Stimulated activated CD4-positive, alpha-beta T cell treated with anti-CD3 and anti-CD28 coated beads, TNF-alpha, amount 100 ng/mL, for 1 hour (primary cell): ENCODE measurements at places on chromosomes 7 and 10.

DNA sequence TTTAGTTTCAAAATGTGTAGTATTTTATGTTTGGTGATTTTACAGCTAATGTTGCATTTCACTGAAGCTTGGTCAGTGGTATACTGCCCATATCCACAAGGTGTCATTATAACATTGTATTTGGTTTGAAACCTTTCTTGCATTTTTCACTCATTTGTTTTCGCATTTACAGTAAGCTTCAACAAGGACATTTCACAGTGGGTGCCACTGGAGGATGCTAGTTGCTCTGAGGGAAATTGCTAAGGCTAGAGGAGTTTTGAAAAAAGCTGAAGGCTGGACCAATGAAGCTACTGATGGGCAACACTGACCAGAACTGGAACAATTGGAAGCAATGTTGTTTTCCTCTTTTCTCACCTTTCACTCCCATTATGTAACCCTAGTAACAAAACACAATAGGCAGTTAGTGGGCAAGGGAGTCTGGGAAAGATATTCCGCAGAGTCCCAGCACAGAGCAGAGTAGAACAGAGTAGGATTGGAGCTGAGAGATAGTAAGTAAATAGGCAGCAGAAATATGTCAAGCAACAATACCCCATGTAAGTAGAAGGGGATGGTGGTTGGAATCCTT is 23.6 kb upstream of the SRI start:
- no peak for DNase-seq

DNA sequence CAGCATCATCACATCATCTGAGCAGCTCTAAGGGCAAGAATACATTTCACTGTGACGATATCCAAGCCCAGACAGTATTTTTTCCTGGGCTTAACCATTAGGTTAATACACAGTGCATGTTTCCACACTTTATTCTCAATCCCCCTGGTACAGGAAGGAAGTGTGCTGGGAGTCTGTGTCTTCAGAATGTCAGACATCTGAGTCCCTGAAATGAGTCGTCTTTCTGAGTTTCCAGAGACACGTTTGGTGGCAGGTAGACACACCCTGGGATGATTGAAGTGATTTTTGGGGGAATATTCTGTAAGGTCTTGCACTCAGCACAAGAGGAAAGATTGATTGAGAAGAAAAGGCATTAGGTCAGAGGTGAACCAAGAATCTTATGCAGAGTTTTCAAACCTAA is 13.1 kb upstream of the SHH start:
- DNase-seq, result no peak

DNA sequence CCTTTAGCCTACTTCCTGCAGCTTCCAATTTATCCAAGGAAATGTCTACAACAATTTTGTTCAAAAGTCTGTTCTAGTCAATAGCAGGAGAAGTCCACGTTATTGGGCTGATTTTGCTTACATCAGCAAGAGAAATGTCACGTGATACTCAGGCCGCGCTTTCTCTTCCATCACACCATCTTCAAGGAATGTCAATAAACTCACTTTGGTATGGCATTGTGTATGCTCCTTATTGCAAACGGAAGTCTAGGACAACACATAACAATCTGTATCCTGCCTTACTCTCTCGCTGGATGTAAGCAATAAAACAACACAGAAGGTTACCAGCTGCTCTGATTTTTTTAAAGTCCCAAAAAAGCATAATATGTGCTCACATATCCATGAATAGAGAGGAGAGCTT is 17.1 kb upstream of the STK17A start:
- no peak for DNase-seq

- no peak for DNase-seq
Observed at GRCh38 chr7:94272821-94273583, 121.7 kb upstream of the COL1A2 start.

- DNase-seq, result no peak
Observed at GRCh38 chr7:28572321-28573058, 160.2 kb downstream of the CREB5 start.

GRCh38 chr7:132486274-132486610 is 90.0 kb downstream of the PLXNA4 start:
- DNase-seq, result no peak

- DNase-seq, result no peak
Observed at GRCh38 chr10:62616885-62617590, 187.5 kb upstream of the ADO start.

DNA sequence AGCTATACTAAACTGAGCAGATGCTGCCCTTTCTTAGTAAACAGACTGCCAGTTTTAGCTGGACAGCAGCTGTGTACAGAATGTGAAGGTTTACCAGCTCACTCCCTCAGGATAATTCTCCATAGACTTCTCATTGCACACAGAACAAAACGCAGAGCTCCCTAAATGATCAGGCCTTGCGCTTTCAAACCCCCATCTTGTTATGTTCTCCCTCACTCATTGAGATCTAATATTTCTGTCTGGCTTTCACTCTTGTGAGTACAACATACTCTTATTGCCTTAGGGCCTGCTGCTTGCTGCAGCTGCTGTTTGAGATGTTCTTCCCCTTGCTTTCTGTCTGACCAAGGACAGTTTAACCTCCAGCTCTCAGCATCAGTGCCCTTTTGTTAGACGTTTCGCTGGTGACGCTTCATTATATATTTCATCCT is 17.3 kb downstream of the VWDE start:
- no peak for DNase-seq

GRCh38 chr10:126256864-126257263 is 131.4 kb downstream of the ADAM12 start:
- DNase-seq, result no peak

DNA sequence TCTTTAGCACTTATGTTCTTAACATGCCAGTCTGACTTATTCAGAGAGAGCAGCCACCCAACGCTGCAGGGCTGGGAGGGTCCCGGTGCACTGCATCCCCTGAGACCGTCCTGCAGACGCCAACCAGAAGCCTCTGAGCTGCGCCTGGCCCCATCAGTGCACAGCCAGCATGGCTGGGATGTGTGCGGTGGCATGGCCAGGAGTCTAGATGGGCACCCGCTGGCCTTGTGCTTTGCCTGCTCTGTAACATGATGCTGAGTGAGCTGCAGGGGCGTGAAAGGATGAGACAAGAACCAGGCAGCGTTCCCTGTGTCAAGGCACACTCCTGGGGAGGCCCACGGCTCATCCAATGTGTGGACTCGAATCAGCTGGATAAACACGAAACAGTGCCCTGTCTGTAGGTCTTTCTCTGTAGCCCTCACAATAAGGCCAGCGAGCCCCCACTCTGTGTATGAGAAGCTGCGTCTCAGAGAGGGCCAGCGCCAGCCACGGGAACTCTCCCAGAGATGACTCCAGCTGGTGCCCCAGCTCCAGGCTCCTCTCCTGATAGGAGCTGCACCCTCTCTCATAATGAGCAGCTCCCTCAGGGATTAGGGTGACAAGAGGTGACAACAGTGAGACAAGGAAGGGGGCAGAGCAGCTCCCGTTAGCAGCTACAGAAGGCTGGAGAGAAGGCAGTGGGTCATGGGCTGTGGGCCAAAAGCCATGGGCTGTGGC is 96.8 kb downstream of the TNS3 start:
- no peak for DNase-seq

DNA sequence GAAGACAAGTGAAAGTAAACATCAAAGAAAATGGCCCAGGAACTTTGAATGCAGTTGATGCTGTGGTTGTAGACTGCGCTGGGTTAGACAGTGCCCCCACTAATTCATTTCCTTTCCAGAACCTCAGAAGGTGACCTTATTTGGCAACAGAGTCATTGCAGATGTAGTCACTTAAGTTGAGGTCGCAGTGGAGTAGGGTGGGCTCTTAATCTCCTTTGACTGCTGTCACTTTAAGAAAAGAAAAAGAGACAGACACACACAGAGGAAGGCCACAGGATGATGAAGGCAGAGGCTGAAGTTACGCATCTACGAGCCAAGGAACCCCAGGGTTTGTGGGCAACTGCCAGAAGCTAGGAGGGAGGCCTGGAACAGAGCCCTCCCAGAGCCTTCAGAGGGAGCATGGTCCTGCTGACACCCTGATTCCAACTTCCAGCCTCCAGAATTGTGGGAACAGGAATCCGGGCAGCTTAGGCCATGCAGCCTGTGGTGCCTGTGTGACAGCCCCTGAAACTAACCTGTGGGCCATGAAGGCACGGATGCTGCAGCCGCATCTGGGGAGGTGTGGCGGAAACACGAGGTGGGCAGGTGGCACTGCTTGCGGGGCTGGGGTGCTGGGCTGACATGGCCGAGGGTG is 107.6 kb downstream of the PRKAG2 start:
- no peak for DNase-seq

DNA sequence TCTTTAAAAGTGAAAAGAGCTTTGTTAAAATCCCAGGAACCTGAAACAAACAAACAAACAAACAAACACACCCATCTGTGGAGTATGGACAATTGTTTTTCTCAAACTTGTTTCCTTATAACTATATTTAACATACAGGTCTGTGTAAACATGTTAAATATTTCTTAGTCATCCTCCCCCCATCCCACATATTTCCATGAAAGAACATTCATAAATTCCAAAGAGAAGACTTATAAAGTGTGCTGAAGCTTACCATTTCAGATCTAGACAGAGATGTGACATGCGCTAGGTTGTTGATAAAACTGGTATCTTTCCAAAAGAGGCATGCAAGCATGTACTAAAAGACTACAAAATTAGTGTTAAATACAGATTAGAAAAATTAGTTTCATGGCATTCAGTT is 6.5 kb downstream of the FKBP14 start:
- DNase-seq, result no peak

DNA sequence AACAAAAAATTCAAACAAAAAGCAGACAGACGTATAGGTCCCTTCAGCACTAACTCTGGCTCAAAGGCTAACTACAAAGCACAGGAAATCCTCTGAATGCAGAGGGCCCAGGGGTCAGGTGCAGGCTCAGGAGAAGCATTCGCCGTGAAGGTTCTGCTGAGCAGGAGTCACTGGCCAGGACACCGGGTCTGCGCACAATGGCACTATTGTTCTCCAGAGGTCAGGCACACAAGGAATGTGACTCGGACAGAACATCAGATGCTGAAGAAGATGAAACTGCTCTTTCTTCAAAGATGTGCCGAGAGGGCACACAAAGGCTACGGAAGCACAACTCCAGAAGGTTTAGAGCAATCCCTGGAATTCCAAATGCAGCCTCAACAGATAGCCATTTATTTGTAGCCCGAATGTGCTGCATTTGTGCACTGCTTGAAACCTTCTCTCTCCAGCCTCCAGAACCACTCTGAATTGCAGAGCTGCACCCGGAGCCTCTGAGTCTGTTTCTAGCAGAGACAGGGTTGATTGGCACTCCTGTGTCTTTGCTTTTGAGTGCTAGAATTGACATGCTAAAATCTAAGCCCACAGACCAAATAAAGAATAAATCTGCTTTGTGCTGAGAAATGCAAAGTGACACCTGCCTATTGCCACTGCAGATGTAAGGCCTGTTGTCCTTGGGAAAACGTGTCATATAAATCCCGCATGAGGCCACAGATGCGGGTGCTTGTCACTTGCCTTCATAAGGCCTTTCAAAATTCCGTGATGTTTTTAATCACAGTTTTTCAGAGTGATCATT is 85.4 kb upstream of the AFAP1L2 start:
- DNase-seq, result no peak
